ENCODE measurements at places on chromosomes 16 and 17.

GRCh38 chr16:68487203-68487514, 38.9 kb upstream of the SMPD3 start:
- no peak for DNase-seq

DNA sequence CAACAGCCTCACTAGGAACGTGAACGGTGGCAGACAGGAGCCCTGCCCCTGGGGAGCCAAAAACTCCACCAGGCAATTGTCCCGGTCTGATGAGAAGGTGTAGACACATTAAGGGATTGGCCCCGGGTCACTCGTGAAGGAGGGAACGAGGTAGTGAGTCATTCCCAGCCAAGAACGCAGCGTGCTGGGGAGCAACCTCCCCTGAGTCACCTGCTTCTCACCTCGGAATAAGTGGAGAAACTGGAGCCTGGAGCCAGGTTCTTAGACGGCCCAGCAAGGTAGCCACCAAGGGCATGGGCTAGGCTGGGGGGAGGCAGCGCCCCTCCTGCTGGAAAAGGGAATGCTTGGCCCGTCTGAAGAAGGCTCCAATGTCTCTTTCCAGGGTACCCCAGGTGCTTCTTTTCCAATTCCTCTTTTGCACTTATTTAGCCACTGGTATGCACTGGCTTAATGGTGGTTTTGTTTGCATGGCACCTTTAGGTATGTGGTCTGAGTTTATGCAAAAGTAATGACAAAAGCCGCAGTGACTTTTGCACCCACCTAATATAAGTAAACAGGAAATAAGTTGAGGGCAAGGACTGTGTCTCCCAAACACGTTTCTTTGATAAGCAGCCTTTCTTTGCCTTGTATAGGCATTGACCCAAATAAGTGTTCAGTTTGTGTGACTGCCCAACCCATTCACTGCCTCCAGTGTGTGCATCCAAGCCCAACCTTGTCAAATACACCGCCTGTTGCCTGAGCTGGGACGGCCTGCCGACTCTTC, 1.8 kb upstream of the HELZ start:
- DNase-seq = peak; percentile 36

GRCh38 chr16:6634151-6634550, 698.5 kb upstream of the RBFOX1 start:
- no peak for DNase-seq

- no peak for DNase-seq
Observed at GRCh38 chr17:61794242-61794641, 69.1 kb downstream of the BRIP1 start.

DNA sequence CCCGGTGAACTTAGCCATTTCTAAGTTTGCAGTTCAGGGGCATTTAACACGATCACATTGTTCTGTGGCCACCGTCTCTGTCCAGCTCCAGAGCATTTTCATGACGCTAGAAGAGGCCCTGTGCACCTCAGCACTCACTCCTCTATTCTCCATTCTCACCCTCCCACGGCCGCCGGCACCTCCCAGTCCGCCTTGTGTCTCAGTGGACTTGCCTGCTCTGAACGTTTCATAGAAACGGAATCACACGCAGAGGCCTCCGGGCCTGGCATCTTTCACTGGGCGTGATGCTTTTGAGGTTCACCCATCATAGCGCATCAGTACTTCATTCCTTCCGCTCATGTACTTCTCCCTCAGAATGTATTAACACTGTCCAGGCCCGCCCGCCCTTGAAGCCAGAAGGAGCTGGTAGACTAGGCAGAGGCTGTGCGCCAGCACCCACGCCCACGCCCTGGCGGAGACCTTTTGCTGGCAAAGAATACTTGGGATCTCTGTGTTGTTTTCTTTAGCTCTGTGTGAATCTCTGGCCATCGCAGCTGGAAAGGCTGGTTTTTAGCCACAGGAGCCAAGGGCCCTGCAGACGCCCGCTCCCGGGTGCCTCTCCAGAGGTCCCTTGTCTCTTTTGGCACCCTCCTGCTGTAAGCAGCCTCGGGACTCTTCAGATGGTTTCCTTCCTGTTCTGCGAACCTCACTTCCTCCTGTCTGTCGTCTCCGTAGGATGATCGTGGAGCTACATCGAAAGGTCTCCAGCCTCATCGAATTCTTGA, 23.4 kb upstream of the JPT2 start:
- no peak for DNase-seq

DNA sequence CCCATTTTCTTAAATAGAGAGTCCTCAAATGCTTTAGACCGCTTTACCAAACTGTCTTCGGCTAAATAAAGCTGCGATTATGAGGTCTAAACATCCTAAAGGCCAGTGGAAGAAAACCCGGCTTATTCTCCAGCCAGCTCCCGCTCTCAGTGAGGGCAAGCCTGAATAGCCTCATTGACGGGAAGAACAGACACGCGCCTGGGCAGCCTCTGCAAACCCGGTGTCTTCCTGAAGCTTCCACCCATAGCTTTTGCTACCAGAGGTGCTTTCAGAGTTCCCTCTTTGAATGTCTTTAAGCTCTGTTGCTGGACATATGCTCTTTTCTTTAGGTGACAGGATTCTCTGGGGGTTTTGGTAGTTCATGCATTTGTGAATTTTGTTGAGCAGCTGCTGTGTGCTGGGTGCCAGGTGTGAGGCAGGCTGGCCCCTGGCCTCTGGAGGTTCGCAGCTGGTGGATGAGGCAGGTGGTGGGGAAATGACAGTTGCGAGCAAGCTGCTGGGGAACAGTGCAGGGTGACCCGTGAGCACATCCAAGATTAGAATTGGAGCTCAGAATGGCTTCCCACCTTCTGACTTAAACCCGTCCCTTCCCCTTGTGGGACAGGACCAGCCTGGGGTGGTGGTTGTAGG, 44.7 kb downstream of the CRISPLD2 start:
- no peak for DNase-seq

DNA sequence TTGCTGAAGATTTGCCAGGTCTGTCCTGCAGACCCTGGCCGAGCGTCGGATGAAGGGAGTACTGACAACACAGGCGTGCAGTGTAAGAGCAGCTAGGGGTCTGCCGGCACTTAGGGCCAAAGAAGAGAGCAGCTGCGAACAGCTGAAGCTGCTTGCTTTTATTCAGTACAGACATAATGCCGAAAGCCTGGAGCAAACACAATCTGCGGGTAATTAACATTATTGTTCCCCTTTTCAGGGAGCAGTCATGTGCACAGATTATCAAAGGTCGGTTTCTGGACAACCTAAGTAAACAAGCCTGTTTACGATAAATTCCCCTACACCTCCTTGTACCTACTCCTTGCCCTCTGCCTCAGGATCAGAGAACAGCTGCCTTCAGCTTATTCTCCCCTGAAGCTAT, 12.0 kb upstream of the KRT23 start:
- DNase-seq = no peak

- no peak for DNase-seq
Observed at GRCh38 chr17:58501451-58501850, 13.0 kb downstream of the MTMR4 start.

DNA sequence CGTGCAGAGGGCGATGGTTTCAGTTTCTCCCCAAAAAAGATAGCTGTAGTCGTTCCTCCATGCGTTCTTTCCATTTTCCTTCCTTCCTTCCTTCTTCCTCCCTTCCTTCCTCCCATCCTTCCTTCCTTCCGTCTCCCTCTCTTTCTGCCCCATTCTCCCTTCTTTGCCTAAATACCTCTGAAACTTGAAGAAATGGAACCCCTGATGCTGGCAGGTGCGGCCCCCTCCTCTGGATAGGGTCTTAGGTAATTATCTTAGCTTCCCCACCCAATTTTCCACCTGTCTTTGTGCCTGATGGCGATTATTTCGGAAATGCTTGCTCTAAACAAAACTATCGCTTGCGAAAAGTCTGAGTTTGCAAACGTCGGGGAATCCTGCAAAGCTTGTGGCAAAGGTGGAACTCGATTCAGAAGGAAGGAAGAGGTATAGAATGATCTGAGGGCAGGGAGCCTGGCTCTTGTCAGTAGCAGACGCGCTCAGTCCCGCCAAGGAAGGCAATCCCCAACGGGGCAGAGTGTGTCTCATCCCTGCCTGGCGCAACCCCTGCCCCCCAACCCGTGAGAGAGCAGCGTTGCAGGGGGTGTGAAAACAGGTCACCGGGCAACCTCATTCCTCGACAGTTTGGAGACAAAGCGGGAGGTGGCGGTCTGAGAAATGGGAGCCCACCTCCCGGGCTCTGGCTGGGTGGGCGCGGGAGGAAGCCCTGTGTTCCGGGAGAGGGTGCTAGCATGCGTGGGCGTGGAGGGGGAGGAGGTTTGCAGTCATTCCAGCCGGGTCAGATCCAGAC, 2.9 kb upstream of the CBX8 start:
- DNase-seq = peak; percentile 42

GRCh38 chr17:3497101-3497500, 21.3 kb downstream of the ASPA start:
- DNase-seq = no peak

GRCh38 chr17:49667854-49668253, 10.0 kb downstream of the SPOP start:
- DNase-seq = no peak

GRCh38 chr17:13557077-13557476, 44.7 kb downstream of the HS3ST3A1 start:
- DNase-seq = peak; percentile 88

DNA sequence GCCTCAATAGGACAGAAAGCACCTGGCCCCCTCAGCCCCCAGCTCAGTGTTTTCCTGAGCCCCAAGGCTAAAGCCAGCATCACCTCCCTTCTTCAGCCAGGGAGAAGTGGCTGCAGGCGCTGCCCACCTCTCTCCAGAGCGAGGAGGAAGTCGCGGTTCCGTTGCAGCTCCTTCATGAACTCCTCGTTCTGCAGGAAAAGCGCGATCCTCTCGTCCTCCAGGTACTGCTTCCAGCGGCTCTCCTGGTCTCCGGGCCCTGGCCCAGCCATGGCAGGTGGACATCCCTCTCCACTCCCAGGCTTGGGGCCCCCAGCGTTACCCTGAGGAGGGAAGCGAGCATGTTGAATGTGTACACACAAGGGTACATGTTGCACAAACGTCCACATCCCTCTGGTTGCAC, 22.7 kb upstream of the MRPS23 start:
- no peak for DNase-seq

- peak; percentile 29 for DNase-seq
Observed at GRCh38 chr16:71628810-71629209, 2.8 kb downstream of the MARVELD3 start.

DNA sequence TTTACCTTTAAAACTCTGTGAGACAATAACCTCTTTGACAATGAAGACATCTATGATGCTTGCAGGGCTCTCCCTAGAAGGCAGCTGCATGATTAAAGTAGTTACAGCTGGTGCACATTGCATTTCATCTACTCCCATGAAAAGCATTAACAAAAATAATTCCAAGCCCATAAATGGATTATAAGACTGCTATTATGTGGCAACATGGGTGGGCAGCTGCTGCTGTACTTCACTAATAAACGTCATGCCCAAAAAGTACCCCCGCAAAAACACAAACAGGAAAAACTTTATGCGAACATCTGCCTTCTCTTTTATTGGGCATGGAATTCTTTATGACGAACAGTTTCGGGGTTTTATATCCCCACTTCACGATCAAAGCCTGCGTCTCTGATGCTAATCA, 224.9 kb downstream of the CA10 start:
- DNase-seq = no peak

DNA sequence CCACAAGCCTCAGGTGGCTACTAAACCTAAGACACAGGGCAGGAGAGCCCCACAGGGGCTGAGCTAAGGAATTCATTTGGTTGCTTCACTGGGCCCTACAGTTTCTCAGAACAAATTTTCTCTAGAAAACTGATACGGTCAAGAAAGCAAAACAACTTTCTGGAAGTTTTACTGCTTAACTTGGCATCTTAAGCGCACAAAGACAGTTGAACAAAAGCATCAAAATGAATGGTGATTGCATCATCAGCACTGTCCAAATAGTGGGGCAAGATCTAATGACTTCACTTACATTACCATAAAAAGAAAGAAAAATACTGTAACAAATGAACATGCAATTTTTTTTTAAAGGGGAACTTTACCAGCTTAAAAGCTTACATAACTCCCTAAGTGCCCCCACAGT, 47.6 kb downstream of the XPO6 start:
- peak; percentile 47 for DNase-seq

DNA sequence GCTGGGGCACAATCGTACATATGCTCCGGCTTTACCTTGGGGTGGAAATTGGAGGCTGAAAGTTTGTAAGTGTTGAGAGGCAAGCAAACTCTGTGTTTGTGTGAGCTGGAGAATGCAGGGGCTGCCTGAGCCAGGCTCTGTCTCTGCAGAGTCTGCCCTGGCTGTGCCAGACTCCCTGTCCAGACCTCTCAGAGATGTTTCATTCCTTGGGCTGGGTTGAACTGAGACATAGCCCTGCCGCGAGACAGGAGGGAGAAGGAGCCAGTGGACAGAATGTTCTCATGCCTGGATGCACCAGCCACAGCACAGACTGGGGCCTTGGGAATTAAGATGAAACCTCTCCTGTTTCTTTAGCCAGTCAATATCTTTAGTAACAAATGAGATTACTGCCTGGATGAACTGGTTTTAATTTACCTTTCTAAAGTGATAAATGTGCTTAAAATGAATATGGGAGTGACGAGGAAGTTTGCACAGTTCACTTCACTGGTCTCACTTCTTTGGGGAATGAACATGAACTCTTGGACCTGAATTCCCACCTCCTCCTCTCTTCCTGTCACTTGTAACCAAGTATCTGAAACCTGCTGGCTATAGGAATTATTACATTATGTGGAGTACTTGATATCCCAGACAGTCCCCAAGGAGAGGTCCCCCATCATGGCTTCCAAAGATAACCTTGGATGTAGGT, 40.1 kb downstream of the YPEL2 start:
- DNase-seq = peak; percentile 72

- DNase-seq = peak; percentile 36
Observed at GRCh38 chr17:4003501-4004421, 39.5 kb upstream of the ATP2A3 start.

DNA sequence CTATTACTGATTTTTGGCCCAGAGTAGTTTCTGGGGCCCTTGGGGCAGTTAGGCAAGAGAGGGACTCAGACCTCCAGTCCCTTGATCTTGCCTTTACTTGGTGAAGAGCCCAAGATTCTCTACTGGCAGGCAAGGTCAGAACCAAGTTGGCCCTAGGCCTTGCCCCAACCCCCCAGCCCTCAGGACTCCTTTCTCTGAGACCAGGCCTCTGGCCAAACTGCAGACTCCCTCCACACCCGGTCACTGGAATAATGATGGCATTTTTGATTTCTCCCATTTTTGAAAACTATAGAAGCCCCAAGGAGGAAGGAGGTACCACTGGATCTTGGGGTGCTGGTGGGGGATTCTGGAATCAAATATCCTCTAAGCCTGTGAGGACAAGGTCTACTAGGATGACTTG, 18.0 kb upstream of the HOXB9 start:
- DNase-seq = no peak

- DNase-seq = peak; percentile 67
Observed at GRCh38 chr17:8126491-8127066, 2.7 kb upstream of the HES7 start.

GRCh38 chr16:24986512-24987303, 28.5 kb downstream of the ARHGAP17 start:
- peak; percentile 90 for DNase-seq

GRCh38 chr16:89748076-89748475, 26.7 kb downstream of the ZNF276 start:
- no peak for DNase-seq

GRCh38 chr17:74080656-74081582, 122.6 kb upstream of the RPL38 start:
- DNase-seq = no peak

All from GM23248 (cell line).